ENCODE measurements at places on chromosomes 2 and 18.

DNA sequence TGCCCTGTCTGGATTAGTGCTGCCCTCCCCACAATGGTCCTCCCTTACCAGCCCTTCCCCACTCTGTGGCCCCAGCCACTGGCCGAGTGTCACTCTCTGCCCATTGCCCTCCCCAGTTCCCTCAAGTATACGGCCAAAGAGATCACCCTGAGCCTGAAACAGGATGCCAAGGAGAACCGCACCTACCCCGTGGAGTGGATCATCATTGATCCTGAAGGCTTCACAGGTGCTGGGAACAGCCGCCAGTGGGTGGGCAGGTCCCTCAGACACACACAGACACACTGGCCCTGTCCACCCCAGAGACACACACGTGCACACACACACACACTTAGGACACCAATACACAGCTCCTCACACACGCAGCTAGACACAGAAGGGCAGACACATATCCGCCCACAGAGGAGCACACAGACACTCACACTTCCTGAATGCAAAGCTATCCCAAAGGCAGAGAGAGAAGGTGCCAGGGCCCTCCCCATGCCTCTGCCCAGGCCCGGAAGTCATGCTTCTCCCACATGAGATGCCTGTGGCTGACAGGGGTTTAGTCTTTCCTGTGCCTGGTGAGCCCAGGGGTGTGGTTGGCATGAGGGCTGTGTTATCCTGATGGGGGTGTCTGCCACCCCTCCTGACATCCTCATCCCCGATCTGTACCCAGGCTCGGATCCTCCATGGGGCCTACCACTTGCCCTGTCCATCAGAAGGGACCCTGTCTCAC, 2.9 kb downstream of the CHRND start:
- DNase-seq, result peak; percentile 64

GRCh38 chr18:49476664-49477411, 10.2 kb downstream of the C18orf32 start:
- no peak for DNase-seq

DNA sequence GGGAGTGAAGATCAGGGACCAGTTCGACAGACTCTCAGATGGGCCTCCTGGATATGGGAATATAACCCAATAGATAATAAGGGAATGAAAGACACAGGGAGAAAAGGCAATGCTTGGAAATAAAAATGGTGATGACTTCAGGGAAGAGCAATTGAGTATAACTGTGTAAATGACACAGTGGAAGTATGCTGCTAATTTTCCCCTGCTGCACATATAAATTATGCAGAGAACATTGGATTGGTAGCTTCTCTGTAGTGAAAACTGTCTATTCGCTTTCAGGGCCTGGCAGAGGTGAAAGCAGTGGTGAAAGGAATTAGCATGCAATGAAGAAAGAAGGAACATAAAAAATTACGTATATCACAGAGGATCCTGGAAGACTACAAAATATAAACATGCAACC, 398.2 kb upstream of the CDH2 start:
- no peak for DNase-seq

- no peak for DNase-seq
Measured at GRCh38 chr2:21489080-21489479, 365.3 kb downstream of the TDRD15 start.

GRCh38 chr2:99072551-99072950, 69.0 kb upstream of the C2orf15 start:
- no peak for DNase-seq

DNA sequence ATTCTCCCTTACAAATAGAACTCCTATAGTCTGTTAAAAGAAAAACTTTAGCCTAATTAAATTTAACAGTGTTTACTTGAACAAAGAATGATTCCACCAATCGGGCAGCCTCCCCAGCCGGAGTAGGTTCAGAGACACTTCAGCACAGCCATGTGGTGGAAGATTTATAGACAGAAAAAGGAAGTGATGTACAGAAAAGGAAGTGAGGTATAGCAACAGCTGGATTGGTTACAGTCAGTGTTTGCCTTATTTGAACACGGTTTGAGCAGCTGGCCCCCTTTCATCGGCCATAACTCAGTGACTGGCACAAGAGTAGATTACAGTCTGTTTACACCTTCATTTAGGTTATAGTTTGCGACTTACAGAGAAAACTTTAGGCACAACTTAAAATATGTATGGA, 2.1 kb upstream of the SKA1 start:
- no peak for DNase-seq

GRCh38 chr2:1685957-1686783, 58.1 kb downstream of the PXDN start:
- no peak for DNase-seq

DNA sequence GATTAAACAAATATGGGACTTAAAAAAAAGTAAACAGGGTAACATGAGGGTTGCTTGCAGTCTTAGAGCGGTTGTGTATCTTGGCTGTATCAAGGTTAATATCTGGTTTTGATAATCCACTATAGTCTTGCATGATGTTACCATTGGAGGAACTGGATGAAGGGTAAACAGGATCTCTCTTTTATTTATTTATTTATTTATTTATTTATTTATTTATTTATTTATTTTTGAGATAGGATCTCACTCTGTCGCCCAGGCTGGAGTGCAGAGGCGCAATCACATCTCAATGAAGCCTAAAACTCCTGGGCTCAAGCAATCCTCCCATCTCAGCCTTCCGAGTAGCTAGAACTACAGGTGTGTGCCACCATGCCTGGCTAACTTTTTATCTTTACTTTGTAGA, 42.9 kb upstream of the FAM124B start:
- no peak for DNase-seq

DNA sequence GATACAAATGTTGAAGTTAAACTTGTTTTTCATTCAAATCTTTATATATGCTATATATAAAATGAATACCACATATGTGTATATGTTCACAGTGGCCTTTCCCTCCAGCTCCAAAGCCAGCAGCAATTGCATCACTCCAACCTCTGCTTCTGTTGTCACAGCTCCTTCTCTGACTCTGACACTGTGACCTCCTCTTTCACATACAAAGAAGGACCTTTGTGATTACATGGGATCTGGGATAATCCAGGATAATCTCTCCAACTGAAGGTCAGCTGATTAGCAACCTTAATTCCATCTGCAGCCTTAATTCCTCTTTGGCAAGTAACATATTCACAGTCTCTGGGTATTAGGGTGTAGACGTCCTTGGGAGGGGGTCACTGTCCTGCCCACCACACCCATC, 8.4 kb downstream of the FLACC1 start:
- no peak for DNase-seq

DNA sequence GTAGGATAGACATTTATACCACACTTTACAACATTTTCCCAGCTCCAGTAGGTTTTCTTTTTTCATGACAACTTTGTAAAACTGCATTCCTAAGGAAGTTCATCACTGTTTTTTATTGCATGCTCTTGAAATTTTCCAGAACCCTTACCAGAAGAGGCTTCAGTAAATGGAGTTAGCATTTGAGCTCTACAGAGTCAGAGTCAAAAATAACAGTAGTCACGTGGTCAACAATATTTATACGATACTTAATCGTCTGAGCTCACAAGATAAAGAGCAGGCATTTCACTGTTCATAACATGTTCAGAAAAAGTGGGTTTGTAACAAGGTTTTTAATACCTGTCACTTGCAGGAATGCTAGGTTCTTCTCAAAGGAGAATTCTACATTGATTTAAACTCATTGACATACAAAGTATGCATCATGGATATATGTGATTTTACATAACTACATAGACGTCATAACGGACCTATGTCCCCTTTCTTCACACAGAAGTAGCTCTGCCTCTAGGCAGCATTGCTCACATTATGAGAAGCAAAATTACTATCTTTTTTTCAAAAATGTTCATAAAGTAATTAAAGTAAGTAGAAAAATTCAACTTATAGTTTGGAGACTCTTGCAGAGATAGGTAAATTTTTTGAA, 187.0 kb upstream of the COL3A1 start:
- no peak for DNase-seq

- DNase-seq, result no peak
Measured at GRCh38 chr18:25915907-25916306, 174.5 kb downstream of the SS18 start.

- DNase-seq, result no peak
Measured at GRCh38 chr18:77014538-77014937, 118.0 kb downstream of the MBP start.
